Stomach (tissue), 19 donors: ENCODE measurements at places on chromosomes 6 and 20. TPM values are rescaled to one million over a fixed set of nuclear protein-coding genes. Genes with fewer than 3 reads are reported as not detected.

- peaks cover 4% of the 10 kb centered on the region for H3K4me1 ChIP-seq
- no peak overlapping the region for H3K27ac ChIP-seq
- H3K36me3 ChIP-seq: no peaks in the 10 kb centered on the region
Observed at GRCh38 chr20:24783631-24784492, 165.2 kb upstream of the CST7 start.

DNA sequence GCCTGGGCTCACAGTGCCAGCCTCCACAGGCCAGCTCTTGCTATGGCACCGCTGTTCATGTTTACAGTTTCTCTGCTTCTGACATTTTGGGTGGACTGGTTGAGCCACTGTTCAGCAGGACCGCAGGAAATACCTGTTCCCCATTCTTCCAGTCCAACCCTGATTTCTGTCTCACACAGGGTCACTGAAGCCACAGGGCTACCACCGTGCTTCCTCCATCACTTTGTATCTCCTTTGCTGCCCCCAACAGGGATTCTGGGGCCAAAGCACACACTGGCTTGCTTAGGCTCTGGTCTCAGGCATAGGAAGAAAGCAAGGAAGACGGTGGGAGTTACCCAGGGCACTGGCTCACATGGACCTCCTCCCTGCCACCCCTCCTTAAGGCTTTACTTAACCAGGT lies 164.5 kb downstream of the UNC5CL start:
- H3K4me3 ChIP-seq: no peak overlapping the region
- peak; percentile 28 for DNase-seq
- H3K27ac ChIP-seq: no peak overlapping the region
- no peaks in the 10 kb centered on the region for H3K36me3 ChIP-seq

DNA sequence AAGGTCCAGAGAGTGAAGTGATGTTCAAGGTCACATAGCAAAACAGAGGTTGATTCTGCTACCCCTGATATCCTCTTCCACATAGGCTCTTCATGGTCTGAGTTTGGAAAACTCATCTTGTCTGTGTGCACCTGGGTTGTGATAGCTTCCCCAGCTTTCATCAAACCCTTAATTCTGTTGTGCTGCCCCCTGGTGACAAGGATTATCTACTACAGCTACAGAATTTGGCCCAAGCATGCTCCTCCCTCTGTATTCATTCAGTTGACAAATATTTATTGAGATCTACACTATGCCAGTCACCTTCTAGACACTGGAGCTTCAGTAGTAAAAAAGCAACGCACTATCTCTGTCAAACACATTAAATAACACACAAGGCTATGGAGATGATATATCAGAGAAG lies 50.4 kb downstream of the SMPDL3A start:
- H3K36me3 ChIP-seq: no peaks in the 10 kb centered on the region
- DNase-seq: peak; percentile 78
- no peak overlapping the region for H3K27ac ChIP-seq
- H3K4me1 ChIP-seq: no peaks in the 10 kb centered on the region
- no peak overlapping the region for H3K4me3 ChIP-seq
- no peaks in the 10 kb centered on the region for H3K27me3 ChIP-seq

- H3K4me1 ChIP-seq: peaks cover 8% of the 10 kb centered on the region
- DNase-seq: no peak
- peaks cover 65% of the 10 kb centered on the region for H3K36me3 ChIP-seq
- H3K4me3 ChIP-seq: no peak overlapping the region
- H3K27ac ChIP-seq: no peak overlapping the region
- no peaks in the 10 kb centered on the region for H3K27me3 ChIP-seq
Observed at GRCh38 chr6:89643406-89643805, 4.9 kb upstream of the LYRM2 start.

GRCh38 chr6:294656-295565 lies 2.6 kb downstream of the DUSP22 start:
- DNase-seq: no peak
- no peak overlapping the region for H3K4me3 ChIP-seq
- H3K4me1 ChIP-seq: peaks cover 67% of the 10 kb centered on the region
- no peaks in the 10 kb centered on the region for H3K36me3 ChIP-seq
- H3K27ac ChIP-seq: no peak overlapping the region
- H3K27me3 ChIP-seq: no peaks in the 10 kb centered on the region

OR2H1 gene
- not detected for total RNA-seq

ISM1 gene
- not detected for total RNA-seq
